CD4-positive, alpha-beta T cell treated with Interleukin-17A for 4 hours (primary cell): ENCODE measurements at places on chromosomes 4 and X.

GRCh38 chrX:2691543-2692220, 587 bp downstream of the CD99 start:
- peak; percentile 42 for DNase-seq

DNA sequence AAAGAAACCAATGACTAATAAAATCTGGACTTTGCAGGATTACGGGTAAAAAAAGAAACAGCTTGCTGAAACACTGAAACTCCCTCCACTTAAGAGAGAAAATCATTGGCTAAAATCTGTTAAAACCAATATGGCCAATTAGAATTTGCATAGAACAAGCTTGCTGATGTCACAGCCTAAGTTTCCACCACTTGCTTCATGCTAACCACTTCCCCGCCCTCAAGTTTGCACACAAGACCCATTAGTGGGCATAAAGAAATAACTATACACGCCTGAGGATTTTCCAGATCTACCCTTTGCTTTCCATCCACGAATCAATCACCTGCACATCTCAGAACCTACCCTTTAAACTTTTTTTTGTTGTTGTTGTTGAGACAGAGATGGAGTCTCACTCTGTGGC, 42.7 kb upstream of the PHEX start:
- no peak for DNase-seq

DNA sequence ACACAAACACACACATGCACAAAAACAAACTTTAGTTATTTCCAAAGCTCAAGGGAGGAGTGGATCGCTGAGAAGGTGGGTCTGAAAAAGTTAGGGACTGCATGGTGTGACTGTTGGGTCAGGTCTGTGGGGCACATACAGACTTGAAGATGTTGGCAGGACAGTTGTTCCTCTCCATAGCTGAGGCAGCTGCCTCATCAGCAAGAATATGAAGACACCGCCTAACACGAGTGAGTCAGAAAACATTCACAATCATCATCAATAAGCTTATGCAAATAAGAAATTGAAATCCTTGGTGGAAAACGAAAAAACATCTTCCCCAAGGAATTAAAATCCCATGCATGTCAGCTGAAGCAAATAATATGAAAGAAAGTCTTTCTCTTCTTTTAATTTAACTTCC, 148.0 kb downstream of the COL25A1 start:
- no peak for DNase-seq

DNA sequence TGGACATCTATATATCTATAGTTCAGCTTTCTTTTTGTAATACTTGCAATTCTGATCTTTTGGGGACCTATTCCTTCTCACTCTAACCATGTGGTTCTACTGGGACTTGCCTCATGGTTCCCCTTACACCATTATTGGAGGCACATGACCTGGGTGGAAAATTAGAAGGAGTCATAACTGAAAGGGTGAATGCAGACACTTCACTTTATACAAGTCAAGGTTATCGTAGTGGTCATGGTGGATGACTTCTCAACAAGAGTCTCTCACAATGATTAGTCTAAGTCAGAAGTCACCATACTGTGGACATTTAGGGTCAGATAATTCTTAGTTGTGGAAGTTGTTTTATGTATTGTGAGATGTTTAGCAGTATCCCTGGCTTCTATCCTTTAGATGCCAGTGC, 10.5 kb upstream of the EIF4E start:
- DNase-seq, result no peak

DNA sequence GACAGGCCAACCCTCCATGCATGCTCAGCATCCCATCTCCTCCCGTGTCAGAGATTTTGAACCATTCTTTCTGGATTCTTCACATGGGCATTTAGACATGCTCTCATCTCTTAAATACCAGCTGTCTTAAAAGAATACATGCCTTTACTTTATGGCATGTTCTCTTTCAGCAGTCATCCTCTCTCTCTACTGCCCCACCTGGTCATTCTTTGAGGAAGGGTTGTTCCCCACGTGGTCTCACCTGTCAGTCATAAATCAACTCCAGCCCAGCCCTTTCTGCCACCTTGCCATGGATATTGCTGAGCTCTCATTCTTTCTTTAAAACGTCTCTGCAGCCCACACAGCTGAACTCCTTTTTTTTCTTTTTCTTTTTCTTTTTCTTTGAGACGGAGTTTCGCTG, 111.3 kb downstream of the ARHGAP10 start:
- DNase-seq, result no peak

DNA sequence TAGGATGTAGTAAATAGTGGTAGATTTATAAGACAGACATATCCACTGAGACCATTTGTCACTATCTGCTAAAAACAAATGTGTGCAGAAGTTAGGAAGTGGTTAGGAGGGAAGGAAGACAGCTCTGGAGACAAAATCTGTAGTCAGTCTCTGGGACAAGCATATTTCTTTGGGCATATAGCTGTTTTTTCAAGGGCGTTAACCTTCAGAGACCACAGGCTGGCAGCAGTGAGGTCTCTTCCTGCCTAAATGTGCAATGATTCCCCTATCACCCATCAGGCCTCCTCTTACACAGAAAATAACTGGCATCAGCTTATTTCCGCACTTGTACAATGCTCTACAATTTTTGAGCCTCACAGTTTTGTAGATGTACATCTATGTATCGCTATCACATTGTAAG, 6.5 kb downstream of the TMEM150C start:
- DNase-seq, result no peak

DNA sequence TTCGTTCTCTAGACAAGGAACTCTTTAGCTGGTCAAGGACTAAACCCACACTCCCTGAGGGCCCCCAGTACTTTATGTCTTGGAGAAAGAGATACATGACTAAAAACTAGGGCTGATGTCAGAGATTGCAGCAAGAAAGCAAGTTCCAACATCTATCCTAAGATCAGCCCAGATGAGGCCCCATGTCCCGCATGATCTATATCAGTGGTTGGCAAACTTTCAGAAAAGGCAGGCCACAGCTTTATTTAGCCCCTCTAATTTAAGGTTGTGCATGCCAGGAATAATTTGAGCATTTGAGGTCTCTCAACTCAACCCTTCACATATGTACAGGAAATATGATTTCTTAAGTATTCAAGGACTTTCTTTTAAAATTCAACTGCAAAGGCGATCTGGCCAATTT, 44.1 kb upstream of the FRMD7 start:
- no peak for DNase-seq

GRCh38 chrX:15566244-15566643, 34.5 kb downstream of the ACE2 start:
- DNase-seq, result no peak

DNA sequence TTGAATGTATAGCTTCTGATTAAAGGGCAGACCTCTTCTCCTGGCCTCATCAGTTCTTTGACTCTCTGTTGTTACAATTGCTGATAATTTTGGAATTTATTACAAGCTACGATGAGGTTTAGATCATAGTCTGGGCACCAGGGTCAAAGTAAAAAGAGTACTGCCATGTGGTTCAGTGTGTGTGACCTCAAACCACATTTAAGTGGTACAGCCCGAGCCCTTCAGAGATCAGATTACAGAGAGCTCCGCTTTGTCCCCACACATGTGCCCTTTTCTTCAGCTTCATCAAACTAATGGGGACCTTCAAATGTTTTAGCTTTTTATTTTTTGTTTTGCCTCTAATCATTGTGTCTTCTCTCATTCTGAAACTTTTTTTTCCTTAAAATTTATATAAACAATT, 37.1 kb downstream of the SPANXN2 start:
- DNase-seq, result no peak

DNA sequence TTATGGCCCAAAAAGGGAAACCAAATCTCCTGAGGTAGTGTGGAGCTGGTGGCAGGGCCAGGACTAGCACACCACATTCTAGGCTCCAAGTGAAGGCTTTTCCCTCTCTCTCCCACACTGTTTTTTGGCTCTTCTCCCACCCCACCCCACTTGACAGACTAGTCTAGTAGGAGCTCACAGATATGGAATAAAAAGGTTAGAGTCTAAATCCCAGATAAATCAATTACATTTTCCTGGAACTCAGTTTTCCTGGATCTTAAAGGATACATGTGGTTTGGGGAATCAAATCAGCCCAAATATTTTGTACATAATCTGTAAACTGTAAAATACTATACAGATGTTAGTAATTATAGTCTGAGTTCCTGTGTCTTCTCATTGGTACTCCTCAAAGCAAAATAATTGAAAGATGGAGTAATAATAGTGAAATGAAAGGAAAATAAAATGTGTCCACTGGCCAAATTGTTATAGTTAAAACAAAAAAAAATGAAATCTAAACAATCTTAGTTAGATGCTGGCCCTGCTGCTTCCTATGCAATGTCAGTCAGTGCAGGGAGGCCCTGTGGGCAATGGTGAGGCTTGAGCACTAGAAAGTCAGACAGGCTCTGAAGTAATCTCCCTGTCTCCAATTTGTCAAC, 370.4 kb upstream of the CPEB2 start:
- DNase-seq, result no peak

- no peak for DNase-seq
These were observed 394.2 kb downstream of the ANKRD50 start for GRCh38 chr4:124318292-124318691.

GRCh38 chr4:104015680-104016079, 295.9 kb upstream of the TACR3 start:
- DNase-seq, result no peak

DNA sequence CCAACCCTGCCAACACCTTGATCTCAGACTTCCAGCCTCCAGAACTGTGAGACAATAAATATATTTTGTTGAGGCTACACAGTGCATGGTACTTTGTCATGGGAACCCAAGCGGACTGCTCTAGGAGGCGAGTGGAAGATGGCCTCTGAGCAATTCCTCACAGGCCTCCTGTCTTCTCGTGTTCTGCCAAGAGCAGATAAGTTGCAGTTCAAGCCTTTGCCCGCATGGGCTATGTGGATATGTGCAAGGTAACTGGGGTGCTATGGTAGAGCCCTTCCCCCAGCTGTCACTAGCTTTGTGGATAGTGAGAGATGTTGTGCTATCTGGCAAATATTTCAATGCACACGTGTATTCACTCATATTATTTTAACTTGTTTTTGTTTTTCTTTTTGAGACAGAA, 156.0 kb upstream of the BCOR start:
- no peak for DNase-seq

- no peak for DNase-seq
These were observed 134.2 kb upstream of the RAP2C start for GRCh38 chrX:132353430-132353829.

DNA sequence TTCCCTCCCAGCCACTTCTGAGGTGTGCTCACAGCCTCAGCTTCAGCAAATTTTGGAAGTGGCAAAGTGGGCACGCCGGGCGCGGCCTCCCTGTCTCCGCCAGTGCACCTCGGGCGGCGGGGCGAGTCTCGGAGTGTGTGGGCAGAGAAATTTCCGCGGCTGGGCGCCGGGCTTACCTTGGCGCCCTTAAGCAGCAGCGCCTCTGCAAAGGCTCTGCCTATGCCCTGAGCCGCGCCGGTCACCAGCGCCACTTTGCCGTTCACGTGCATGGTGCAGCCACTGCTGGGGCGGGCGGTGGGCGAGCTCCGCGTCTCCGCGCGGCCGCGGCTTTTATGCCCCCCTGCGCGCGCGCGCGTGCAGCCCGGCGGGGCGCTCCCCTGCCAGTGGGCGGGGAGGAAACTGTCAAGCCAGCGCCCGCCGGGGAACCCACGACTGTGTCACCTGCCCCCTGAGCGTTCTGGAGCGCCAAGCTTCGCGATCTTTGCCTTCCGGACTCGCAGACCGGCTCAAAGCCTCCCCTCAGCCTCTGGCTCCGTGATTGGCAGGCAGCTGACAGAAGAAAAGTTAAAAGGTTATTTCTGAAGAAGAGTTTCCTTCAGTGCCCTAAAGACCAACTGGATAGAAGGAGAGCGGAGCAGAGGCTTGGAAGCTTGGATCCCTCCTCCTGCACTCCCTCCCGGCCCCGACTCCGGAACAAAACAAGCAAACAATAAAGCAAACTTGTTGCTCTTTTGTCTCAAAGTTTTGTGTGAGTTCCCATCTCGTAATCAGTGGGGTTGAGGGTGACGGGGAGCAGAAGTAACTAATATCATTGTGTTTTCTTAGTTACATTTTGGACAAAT, at the start of gene HPGD:
Gene HPGD (minus strand): TSS at position 306 of the 842 bp plus-strand sequence. CDS start 37 bp downstream, at position 269.
- peak; percentile 74 for DNase-seq

DNA sequence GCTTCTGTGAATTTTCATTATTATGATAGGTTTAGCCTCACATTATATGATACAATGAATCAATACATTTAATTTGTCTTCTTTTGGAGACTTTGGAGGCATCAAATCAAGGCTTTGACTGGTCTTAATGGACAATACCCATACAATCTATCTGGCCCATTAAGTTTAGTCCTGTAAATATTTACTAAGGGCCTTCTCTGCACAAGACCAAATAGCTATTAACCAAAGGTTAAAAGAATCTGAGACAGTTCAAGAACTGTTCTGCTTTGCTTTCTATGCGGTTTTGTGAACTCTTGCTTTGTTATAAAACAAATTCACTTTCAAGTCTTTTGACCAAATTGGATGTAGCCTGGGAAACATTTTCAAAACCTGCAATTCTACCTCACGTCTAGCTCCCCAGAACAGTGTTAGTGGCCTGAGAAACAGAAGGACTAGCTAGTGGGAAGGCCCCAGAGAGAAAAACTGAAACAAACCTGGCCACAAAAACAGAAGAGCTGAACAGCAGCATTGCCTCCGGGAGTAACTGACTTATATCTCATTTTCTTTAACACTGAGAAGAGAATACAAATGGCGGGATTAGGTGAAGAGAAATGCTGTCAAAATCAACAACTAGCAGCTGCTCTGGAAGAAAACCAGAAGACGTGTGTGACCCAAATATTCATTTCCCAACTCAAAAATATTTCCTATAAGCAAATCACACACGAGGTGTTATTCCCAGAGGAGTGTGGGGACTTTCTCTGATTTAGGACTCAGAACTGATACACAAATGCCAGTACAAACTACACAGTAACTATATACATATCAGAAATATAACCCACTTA, 548 bp downstream of the TLR1 start:
- peak; percentile 39 for DNase-seq

DNA sequence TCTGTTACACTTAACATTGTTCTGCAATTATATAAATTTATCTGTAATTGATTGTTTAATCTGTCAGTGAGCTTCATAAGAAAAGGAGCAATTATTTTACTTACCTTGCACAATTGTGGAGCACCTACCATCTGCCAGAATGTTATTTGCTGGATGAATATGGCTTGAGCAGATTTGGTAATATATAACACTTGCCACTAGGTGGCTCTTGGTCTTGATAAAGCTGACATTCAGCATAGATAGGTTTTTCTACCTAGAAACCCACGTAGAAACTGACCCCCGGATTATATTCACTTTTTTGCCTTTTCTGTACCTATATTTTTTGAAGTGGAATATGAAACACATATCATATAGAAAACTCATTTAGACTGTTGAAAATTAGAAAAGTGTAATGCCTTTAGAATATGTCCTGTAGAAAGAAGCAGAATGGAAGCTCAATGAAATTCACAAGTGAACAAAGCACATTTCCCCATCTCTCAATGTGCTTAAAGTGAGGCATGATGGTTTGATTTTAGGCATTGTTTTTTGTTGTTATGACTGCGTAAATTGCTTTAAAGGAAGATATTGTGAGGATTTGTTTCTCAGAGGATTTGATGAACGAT, 9.5 kb downstream of the RBPJ start:
- peak; percentile 25 for DNase-seq
